ENCODE measurements at places on chromosomes 4 and X. TPM values are rescaled to one million over a fixed set of nuclear protein-coding genes. Genes with fewer than 3 reads are reported as not detected.

GRCh38 chr4:5398056-5398455, 310.3 kb downstream of the EVC2 start:
- no peaks in the 10 kb centered on the region for H3K4me1 ChIP-seq
- no peak overlapping the region for H3K4me3 ChIP-seq
- DNase-seq: no peak
- no peaks in the 10 kb centered on the region for H3K36me3 ChIP-seq
- no peak overlapping the region for H3K27ac ChIP-seq

DNA sequence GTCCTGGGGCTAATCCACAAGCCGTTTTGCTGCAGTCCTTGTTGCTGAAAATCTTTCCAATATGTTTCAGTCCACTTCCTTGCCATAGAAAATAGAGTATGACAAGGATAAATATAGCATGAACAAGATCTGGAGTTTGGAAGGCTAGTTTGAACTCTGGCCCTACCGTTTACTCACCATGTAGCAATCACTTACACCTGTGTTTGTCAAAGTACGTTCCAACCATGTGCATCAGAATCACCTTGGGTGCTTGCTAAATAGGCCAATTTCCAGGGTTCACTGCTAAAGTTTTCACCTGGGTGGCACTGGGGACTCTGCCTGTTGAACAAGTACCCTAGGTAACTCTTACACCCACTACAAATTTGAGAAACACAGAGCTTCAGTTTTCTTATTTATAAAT, 188.9 kb downstream of the ENOX2 start:
- H3K4me1 ChIP-seq: no peaks in the 10 kb centered on the region
- no peak overlapping the region for H3K4me3 ChIP-seq
- H3K27ac ChIP-seq: no peak overlapping the region

- DNase-seq: no peak
- no peaks in the 10 kb centered on the region for H3K27me3 ChIP-seq
- H3K4me1 ChIP-seq: no peaks in the 10 kb centered on the region
- no peak overlapping the region for H3K27ac ChIP-seq
These were observed 944.4 kb upstream of the GRID2 start for GRCh38 chr4:91359041-91360031.

Gene DGAT2L6
- total RNA-seq: not detected

DNA sequence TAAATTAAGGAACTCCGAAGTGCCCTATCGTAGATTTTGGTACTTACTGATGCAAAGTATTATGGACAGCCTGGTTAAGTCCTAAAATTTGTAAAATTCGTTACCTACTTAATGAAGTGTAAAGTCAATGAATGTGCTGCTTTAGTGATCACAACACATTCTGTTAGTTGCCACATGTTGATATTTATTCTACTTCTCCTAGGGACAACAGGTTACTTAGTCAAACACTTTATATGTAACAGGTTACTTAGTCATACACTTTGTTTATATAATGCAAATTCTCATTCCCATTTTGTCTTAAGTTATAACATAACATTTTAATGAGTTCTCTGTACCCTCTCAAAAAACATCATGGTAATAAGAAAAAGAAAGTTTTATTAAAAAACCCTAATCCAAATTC, 643.0 kb upstream of the FTHL17 start:
- no peak overlapping the region for H3K27ac ChIP-seq
- no peaks in the 10 kb centered on the region for H3K4me1 ChIP-seq
- no peak for DNase-seq

Gene FRMPD3
- 0.24 TPM for total RNA-seq

Gene NEUROG2
- total RNA-seq: not detected
